Stimulated activated CD4-positive, alpha-beta T cell treated with anti-CD3 and anti-CD28 coated beads, Interleukin-2, amount 100 ng/mL, for 24 hours (primary cell): ENCODE measurements at places on chromosomes 11 and 22.

GRCh38 chr11:126139111-126140091 is 72.0 kb downstream of the RPUSD4 start:
- DNase-seq = no peak

GRCh38 chr11:33742249-33742851 is 6.1 kb upstream of the CD59 start:
- DNase-seq = no peak

DNA sequence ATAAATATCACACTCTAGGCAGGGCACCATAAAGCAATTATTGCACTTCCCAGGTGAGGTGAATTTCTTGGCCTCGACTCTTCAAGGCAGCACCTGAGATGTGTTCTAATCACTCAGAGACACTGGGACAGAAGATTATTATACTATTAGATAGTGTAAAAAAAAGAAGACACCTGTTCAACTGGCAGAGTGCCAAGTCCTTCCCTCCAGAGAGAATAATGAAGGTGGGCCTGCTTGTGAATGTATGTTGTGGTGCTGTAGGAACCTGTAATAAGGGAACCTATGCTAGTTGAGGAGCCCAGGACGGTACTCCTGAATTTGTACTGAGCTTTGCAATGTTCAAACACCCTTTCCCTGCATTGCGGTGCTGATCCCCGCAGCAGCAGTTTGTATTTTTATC is 107.5 kb downstream of the NXPE2 start:
- no peak for DNase-seq

DNA sequence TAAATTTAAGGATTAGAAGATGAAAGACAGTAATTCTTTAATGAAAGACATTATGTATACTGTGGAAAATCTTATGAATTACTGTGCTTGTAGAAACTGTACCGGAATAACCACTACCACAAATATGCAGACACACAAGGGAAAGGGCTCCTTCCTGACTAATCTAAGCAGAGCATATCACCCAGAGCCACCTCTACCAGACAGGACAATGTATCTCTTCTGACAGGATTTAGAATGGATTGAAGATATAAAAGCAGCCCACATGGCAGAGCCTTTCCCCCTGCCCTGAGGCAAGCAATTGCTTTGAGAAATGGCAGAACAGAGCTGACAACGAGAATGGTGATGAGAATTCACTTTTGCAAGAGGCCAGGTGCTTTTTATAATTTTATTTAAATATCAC is 144.1 kb downstream of the NOX4 start:
- DNase-seq = no peak

GRCh38 chr11:126543691-126544090 is 188.2 kb downstream of the ST3GAL4 start:
- no peak for DNase-seq

DNA sequence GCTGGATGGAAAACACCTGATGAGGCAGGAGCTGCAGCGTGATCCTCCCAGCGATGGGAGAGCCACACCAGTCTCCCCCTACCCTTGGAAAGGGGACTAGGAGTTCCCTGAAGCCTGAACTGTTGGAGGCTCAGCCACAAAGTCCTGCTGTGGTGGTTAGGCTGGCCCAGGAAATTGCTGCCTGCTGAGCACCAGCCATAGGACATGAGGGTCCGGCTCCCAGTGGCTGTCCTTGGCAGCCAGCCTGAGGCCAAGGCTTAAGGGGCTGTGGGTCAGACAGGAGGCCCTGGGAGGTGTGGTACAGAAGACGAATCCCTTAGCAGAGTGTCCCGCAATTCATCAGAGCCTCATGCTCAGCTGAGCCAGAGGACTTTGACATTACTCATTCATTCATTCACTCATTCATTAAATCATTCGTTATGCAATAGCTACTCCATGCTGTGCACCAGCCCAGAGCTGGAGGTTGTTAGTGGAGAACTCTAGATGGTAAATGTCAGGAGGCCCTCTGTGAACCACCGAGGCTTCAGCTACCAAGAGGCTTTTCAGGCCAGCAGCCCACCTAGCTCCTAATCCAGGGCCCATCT is 14.4 kb upstream of the SEC14L4 start:
- no peak for DNase-seq

DNA sequence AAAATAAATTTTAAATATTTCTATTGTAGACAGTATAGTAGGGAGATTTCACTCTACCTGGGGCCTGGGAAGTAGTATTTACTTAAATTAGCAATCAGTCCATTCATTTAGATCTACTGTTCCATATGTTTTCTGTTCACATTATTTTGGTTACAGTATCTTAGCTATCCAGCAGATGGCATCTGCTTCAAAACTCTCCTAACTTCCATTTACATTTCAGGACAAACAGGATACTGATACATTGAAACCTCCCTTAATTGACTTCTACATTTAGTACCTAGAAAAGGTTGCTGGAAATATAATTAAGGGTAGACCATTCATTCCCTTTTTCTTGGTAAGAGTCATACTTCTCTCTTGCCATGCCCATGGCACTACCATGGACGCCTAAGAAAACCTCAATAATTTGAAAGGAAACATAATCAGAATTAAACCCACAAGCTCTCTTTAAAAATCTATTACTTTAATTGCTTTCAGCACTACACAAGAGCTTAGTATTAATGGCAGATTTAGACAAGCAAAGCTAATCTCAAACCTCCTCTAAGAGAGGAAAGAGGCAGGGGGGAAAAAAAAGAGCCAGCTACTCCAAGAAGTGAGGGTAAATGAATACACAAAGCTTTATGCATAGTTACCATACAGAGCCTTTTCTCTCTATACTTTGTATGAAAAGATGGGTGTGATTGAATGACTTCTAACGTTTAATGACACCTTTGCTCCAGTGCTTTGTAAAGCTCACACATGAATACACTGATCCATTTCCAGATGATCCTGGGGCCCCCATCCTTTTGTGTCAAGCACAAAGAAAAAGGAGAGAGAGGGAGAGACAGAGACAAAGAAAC is 131.2 kb upstream of the MTMR2 start:
- DNase-seq = no peak

GRCh38 chr11:130699561-130699960 is 216.7 kb downstream of the SNX19 start:
- DNase-seq = no peak

- peak; percentile 73 for DNase-seq
These were observed 626 bp upstream of the TBX10 start for GRCh38 chr11:67640021-67640757.

DNA sequence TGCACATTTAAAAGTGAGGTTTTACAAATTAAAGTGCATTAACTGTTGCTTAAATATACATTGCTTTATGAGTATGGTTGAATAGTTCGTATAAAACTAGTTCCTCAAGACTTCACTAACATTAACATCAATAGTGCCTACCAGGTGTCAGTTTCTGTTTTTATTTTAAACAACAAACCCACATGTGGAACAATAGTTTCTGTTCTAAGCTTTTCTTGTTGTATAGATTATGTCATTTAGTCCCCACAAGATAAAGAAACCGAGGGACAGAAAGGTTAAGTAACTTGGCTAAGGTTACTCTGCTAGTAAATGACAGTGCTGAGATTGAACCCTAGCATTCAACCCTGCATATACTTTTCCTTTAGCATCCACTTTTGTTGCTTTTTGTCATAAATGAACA is 41.4 kb upstream of the ST14 start:
- no peak for DNase-seq

GRCh38 chr11:1393038-1393710 is 3.4 kb downstream of the BRSK2 start:
- no peak for DNase-seq

GRCh38 chr11:125394296-125394695 is 101.8 kb downstream of the FEZ1 start:
- DNase-seq = no peak

DNA sequence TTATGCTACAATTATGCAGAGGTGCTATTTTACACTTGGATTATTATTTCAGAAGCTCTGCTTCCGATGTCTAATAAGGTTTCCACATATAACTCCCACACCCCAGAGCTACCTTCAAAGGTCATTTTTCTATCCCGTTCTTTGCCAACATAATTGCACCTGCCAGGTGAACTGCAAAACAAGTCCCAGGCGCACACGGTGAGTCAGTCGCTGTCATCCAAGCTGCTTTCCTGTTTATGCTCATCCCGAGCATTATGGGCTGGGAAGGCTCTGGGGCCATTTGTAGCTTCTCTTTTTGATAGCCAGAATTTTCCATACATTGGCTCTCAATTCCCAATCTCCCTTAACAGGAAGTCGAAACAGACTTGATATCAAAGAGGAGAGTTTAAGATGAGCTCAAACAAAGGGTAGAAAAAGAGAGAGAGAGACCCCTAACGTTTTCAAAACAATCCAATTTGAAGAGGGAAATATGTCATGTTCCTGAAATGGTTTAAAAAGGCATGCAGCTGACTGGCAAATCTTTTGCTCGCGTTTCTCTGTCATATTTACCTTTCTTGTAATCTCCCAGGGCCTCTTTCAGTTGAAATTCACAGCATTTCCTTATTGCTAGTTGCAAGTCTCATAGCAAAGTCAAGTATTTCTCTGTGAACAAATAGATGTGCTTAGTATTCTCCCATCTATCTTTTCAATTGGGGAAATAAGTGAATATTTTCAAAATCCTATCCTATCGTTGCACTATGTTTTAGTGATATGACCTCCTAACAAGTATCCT is 815.9 kb downstream of the KCNA4 start:
- DNase-seq = no peak
